ENCODE measurements at places on chromosomes 5 and 9. TPM values are rescaled to one million over a fixed set of nuclear protein-coding genes. Genes with fewer than 3 reads are reported as not detected.

Gene CDK5RAP2
- polyA plus RNA-seq: 52.7 TPM

Gene APBA1
- 0.93 TPM for polyA plus RNA-seq

Gene NR5A1
- polyA plus RNA-seq: not detected

Gene HEMGN
- not detected for polyA plus RNA-seq

Gene ARID3C
- polyA plus RNA-seq: not detected

Gene SPINK13
- polyA plus RNA-seq: 0.59 TPM

Gene INSL4
- not detected for polyA plus RNA-seq

Gene PCDHGB5
- polyA plus RNA-seq: not detected

Gene SLIT3
- 67.6 TPM for polyA plus RNA-seq

Gene SPAG8
- 4.2 TPM for polyA plus RNA-seq

Gene SCGB3A2
- 0.37 TPM for polyA plus RNA-seq

Gene CDK9
- 139 TPM for polyA plus RNA-seq

Gene IQGAP2
- polyA plus RNA-seq: 5.6 TPM

Gene SMIM32
- not detected for polyA plus RNA-seq

Gene IFNA13
- polyA plus RNA-seq: not detected

Gene PLCXD3
- 7.9 TPM for polyA plus RNA-seq

Gene HACD4
- 0.29 TPM for polyA plus RNA-seq

Gene TSLP
- 1.4 TPM for polyA plus RNA-seq

Gene CREBRF
- 18.0 TPM for polyA plus RNA-seq

Gene DDX4
- 0.34 TPM for polyA plus RNA-seq

Gene SVEP1
- polyA plus RNA-seq: 2.3 TPM

Gene TMEM215
- not detected for polyA plus RNA-seq

Gene PCDHB4
- 0.75 TPM for polyA plus RNA-seq

Gene PBX3
- polyA plus RNA-seq: 133 TPM

Gene KIF2A
- polyA plus RNA-seq: 35.5 TPM

Gene CENPH
- 22.2 TPM for polyA plus RNA-seq

Gene IFNK
- not detected for polyA plus RNA-seq

Gene DMGDH
- not detected for polyA plus RNA-seq

Gene TXN
- polyA plus RNA-seq: 287 TPM

Gene EIF4E1B
- not detected for polyA plus RNA-seq

Gene SFXN1
- polyA plus RNA-seq: 102 TPM

Gene PCDHA10
- 12.3 TPM for polyA plus RNA-seq

Gene SLC34A1
- polyA plus RNA-seq: not detected

Gene SLC6A19
- polyA plus RNA-seq: 0.32 TPM

Gene PLAC8L1
- polyA plus RNA-seq: 1.1 TPM

Gene SHOC1
- 0.37 TPM for polyA plus RNA-seq

Gene PSD2
- polyA plus RNA-seq: 1.1 TPM

Gene LCNL1
- not detected for polyA plus RNA-seq

Gene LEAP2
- polyA plus RNA-seq: 3.6 TPM

Gene DOCK2
- 6.5 TPM for polyA plus RNA-seq

Gene CCDC69
- 102 TPM for polyA plus RNA-seq

Gene ZBTB26
- 10.0 TPM for polyA plus RNA-seq

Gene PCDHA3
- 1.8 TPM for polyA plus RNA-seq

Gene SLC36A2
- polyA plus RNA-seq: not detected

Gene PCDHA1
- 0.69 TPM for polyA plus RNA-seq

Gene PCDHGA5
- not detected for polyA plus RNA-seq

Gene TRIP13
- 12.4 TPM for polyA plus RNA-seq

Gene LCN15
- 0.17 TPM for polyA plus RNA-seq

Gene GPR21
- not detected for polyA plus RNA-seq

Gene DBH
- 0.04 TPM for polyA plus RNA-seq
